LoVo (cell line): ENCODE measurements at places on chromosomes 3 and 15.

DNA sequence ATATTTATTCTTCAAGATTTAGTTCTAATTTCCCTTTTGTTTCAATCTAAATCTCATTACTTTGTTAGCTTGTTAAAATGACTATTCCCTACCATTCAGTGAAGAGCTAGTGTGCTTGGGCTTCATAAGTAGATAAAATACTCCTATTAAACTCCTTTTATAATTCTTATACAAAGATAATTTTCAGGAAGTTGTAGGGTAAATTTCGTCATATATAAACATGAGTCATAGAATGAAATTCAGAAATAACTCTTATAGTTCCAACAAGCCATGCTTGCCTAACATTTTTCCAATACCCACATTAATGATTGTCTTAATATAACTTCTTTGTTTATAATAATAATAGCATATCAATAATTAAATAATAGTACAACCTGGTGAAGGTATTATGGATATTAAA, 407.3 kb downstream of the NAALADL2 start:
- DNase-seq: no peak

DNA sequence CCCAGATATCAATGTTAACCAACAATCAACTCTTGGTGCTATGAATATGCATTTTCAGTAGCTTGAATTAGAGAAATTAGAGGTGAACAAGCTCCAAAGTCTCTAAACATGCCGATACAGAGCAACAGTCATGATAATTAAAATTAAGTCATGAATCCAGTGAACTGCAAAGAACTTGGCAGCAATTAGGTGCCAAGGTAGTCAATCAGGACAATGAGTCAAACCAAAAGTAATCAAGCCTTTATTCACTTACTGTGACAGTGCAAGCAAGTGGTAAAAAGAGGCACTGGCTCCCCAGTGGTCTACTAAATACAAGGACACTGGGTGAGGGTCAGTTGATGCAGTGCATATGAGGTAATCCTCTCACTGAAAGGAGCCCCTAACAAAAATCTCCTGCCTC, 1.8 kb downstream of the ZNF770 start:
- no peak for DNase-seq

DNA sequence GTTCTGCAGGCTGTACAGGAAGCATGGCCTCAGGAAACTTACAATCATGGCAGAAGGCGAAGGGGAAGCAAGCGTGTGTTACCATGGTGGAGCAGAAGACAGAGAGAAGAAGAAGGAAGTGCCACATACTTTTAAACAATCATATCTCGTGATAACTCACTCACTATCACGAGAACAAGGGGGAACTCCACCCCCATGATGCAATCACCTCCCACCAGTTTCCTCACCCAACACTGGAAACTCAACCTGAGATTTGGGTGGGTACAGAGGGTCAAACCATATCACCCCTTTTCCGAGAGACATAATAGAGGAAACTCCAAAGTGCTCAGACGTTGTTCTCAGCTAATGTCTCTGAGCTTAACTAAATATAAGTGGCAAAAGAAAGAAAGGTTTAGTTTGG, 186.3 kb upstream of the MME start:
- DNase-seq: no peak

DNA sequence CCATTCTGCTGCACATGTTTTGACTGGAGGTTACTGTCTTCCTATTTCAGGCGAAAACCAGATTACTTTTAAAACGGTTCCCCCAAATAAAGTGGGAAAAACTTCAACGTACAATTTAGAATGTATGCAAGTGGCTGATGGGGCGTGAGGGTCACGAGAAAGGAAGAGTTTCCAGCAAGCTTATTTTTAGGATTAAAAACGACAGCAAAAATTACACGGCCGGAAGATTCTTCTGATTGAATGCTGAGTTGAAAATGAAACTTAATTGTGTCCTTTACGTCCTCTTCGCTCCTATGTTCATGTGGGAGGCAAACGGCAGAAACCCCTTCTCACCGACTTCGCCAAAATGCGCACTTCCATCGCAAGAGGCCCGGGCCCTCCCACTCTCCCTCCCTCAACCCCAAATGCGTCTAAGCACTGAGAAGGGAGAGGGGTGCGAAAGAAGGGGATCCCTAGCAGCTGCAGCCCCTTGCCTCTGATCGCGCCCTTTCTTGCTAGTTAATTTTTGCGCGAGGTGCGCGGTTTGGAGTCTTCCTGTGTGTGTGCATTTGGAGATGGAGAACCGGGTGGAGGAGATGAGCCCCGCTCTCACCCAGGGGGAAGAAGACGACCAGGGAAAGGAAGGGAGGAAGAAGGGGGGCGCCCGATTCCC, 656 bp downstream of the CD47 start:
- DNase-seq: peak; percentile 6

DNA sequence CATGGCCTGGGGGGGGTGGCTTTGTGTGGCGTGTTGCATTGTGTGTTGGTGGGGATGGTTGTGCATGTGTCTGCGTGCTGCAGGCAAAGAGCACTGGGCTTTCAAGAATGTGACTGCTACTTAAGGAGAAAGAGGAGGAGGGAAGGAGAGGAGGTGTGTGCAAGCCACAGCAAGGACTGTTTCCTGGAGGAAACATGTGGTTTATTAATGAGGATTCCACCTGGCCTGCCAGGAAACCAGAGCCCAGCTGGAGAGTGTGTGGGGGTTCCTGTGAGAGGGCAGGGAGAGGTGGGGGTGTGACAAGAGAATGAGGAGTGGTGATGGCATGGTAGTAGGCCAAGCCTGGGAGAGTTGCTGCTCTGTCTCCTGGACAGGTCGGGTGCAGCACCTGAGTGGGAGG, 258.1 kb upstream of the ROPN1 start:
- DNase-seq: no peak

DNA sequence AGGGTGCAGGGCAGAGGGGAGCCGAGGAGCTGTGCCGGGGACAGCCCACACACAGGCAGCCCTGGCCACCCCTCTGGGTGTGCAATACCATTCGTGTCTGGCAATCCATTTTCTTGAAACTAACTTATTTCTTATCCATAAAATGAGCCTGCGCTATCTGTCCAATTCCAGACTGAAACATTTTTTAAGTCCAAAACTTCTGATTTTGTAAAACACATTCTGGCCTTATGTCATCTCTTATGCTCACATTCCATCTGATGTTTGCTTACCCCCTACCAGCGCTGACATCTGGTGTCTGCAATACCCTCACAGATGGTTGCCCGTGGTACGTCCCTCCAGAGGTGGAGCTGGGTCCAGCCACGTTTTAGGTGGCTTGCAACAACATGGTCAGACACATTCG, 31.8 kb downstream of the PCSK6 start:
- DNase-seq: no peak

DNA sequence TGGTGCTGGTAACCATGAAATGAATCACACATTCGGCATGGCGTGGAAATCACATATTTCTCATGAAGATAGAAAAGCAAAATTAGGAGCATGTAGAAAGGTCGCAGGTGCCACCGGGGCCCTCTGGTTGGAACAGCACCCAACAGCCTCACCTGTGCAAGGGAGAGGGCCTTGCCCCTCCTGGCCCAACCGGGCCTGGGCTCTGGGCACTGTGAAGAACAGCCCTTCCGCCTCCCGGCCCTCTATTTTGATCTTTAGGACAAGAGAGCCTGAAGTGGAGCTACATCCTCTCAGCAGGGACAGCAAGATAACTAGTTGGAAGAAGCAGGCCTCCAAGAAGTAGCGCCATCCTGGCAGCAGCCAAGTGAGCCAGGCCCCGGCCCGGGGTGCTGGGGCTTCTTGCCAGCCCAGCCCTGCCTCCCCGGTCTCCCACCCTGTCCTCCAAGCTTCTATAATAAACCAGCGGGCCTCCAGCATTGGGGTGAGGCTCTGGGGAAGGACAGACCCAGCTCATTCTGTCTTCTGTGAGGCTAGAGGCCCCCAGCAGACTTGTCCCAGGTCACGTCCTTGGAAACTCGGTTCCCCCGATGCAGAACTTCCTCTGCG, 46.1 kb upstream of the FGD5 start:
- no peak for DNase-seq

DNA sequence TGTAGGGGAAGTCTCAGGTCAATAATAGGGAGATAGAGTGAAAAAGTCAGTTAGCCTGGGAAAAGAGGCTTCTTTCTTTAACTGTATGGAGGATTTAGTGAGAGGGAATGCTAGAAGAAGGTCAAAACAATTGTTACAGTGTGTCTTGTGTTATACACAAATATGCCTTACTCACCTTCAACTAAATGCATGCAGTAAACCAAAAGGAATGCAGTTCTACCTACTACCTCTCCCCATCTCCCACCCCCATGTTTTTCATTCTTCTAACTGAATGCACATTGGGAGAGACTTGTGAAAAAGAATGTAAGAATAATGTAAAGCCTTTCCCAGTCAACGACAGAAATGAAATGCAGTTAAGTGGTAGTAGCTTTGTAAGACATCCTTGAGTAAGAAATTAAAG, 33.8 kb downstream of the CCDC66 start:
- DNase-seq: no peak

DNA sequence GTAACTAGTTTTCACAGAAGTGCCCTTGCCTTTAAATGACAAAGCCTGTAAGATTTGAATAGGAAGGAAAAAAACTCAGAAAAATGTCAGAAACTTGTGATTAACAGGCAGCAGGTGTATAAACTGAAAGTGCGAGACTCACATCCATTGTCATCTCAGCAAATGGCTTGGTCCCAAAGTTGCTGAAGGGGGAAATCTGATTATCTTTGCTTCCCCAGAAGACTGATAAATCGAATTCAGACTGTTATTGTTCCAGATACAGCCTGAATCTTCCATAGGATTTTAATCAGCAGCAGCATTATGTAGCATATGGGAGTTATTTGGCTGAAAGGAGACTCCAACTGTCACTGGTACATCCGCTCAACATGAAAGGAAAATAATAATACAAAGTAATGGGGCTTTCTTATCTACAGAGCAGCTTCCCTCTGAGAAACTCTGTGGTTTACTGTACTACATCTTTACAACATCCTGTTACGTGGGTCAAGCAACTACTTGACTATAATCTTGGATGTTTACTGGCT, 550.4 kb upstream of the CCDC54 start:
- no peak for DNase-seq

GRCh38 chr3:151443583-151443982, 17.3 kb downstream of the IGSF10 start:
- DNase-seq: no peak

- DNase-seq: no peak
Observed at GRCh38 chr3:21662403-21662802, 88.6 kb downstream of the ZNF385D start.

DNA sequence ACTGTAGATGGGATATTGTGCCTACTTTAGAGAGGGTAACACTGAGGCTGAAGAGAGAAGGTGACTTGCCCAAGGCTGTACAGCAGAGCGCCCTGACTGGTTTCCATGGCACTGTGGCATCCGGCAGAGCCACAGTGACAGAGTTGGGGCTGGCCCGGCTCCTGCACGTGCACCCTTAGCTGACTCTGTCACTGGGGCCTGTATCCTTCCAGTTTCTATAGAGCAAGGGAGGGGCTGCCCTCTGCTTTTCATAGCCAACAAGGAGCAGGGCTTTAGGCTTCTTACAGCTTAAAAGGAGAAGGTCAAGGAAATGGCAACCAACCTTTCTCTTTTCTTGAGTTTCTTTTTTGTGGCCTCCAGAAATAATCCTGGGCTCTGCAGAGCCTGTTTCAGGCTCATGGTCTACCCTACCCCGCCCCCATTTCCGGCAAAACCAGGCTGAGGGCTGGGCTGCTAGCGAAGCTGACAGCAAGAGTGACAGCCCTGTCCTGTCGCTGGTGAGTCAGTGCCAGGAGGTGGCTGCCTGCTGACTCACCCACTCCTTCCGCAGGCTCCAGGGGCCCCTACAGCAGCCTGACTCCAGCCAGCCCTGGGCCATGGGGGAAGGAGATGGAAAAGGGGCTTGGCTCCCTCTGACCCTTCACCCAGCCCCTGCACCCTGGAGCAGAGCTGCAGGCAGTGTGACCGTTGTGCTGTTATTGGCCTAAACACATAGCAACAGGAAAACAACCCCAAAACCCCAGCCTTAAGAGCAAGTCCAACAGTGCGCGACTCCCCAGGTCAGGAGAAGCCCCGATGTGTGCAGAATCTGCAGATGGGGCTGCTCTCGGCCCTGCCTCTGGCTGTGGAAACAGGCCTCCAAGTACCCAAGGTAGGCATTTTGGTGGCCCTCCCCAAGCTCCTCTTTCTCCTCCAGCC, 29.8 kb downstream of the SLC6A6 start:
- DNase-seq: peak; percentile 89

GRCh38 chr3:136343873-136344555, 93.9 kb downstream of the PCCB start:
- peak; percentile 63 for DNase-seq
